ENCODE measurements at places on chromosomes 2 and 18.

DNA sequence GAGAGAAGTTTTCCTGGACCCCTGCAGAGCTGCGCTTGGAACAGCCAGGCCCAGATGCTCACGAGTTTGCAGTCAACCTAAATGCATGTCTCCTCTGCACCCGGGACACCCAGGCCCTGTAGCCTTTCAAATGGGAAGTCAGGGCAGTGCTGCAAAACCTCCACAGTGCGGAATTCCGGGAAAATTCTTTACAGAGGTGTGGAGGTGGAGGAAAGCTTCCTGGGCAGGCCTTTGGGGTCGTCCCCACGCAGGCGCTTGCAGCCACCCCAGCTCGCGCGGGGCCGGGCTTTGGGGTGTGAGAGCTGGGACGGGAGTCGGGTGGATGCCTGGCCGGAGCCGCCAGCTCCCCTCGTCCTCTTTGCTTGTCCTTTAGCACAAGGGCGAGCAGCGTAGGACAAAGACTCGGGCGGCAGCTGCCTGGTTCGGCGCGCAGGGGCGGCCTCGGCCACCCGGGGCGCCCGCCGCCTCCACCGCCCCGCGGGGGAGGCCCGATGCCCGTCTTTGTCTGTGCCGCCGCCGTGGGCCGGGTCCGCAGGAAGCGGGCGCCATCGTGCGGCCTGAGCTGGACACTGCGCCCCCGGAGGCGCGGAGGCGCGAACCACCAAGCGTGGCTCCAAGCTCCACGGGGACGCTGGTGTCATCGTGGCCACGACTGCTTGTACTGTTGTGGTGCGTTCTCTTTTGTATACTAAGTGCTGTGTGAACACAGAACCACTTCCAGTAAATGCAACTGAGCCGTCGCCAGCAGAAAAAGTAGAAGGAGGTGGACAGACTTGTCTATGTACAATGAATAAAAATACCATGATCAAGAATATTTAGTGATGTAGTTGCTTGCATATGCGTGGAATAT, 28.2 kb upstream of the BCL11A start:
- DNase-seq: no peak

GRCh38 chr18:31710826-31711225, 26.4 kb upstream of the B4GALT6 start:
- no peak for DNase-seq

DNA sequence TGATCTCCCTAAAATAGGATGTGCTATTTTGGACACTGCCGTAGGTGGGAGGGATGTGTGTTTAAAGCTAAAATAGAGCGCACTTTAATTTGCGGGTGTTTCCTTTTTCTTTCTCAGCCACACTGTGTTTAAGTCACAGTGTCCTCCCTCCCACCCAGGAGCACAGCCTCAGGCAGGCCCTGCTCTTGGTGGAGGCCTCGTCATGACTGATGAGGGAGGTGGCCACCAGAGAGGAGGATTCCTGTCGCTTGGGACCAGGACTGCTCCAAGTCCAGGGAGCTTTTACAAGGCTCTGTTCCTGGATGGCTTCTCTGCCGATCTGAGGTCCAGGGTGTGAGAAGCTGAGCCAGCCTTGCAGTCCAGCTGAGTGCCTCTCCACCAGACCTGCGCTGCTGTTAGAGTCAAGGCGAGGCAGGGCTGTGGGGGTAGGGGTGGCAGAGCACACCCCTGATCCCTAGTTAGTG, 33.5 kb downstream of the INPP4A start:
- no peak for DNase-seq

- DNase-seq: no peak
Measured at GRCh38 chr2:238655974-238656722, 191.7 kb upstream of the TWIST2 start.
